ENCODE measurements at places on chromosomes 7 and 10.

DNA sequence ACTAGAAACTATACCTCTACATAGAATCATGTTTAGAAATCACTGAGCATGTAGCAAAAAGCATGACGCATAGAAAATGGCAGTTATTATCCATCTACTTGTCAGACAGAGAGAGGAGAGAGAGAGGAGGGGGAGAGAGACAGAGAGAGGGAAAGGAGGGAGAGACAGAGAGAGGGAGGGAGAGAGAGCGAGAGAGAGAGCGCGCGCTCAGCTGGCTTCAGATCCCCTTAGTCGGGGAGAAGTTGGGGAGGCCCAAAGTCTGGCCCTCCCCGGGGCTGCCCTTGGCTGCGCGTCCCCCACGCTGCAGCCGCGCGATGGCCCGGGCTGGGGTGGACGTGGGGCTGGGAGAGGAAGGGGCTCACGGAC is 37.0 kb downstream of the CNPY1 start:
- DNase-seq: no peak

DNA sequence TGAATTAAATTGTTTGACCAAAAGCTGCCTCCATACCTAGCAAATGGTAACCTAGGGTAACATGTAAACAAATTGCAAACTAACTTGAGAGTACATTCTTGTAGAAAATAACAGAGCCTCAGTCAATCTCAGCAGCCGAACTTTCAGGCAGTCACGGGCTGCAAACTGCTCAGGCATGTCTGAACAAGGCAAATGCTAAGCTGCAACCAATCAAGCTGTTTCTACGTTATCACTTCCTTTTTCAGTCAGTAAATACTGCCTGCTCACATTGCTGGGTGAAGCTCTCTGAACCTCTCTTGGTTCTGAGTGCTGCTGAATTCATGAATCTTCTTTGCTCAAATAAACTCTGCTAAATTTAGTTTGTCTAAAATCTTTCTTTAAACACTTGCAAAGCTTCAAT is 1212.4 kb downstream of the SORCS1 start:
- DNase-seq: peak; percentile 3

DNA sequence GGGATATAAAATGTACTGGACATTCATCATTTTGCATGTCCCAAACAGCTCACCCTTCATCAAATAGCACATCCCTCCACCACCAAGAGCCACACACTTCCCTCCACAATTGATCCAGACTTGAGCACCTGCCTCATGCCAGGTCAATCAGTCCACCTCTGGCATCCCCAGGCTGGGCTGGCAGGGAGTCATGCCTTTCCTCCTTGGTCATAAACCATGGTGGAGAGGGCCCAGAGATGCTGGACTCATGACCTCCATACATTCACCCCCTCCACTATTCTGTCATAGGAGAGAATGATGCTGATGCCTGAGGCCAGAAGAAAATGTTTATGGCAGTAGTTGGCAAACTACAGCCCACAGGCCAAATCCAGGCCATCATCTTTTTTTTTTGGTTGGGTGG is 16.1 kb upstream of the GDF10 start:
- no peak for DNase-seq

DNA sequence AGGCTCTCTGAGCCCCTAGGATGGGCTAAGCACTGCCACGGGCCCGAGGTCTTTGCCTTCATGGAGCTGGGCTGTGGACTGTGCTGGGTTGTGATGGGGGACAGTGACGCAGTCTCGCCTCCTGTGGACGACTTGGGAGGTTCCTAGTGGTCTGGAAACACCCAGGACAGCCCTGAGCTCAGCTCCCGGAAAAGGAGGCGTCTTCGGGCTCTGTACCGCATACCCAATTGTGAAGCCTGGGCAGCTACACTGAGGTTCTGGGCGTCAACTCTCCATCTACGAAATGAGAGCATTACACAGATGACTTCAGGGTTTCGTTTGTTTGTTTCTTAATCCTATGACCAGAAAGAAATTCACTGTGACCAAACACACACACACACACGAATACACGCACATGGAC is 79.6 kb upstream of the KAT6B start:
- no peak for DNase-seq
